Hepatocyte (in vitro differentiated cells): ENCODE measurements at places on chromosomes 5 and 9. TPM values are rescaled to one million over a fixed set of nuclear protein-coding genes. Genes with fewer than 3 reads are reported as not detected.

WDR36 gene
- total RNA-seq = 28.7 and 31.7 TPM in 2 replicates

CAMK2A gene
- 0.88 and 2.6 TPM in 2 replicates for total RNA-seq

OR13C5 gene
- total RNA-seq = not detected in 2 replicates

DELE1 gene
- 57.2 and 62.0 TPM in 2 replicates for total RNA-seq

TAF1L gene
- not detected in 2 replicates for total RNA-seq

GCNT4 gene
- total RNA-seq = 7.9 and 8.3 TPM in 2 replicates

DNA sequence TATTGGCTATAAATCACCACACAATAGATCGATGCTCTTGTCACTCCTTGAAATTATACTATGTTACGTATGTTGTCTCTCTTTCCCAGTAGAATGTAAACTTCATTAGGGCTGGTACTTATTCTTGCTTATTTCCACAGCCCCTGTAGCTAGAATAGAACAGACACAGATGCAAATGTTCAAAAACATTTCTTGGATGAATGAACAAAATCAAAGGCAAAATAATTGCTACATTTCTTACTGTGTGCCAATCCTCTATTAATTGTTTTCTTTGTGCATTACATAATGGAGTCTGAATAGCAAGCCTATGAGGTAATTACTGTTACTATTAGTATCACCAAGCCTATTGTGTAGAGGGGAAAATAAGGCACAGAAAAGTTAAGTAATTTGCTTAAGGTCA is 725 bp upstream of the OR13C2 start:
- no peak overlapping the region for H3K4me3 ChIP-seq
- H3K27ac ChIP-seq = no peak overlapping the region

- H3K4me1 ChIP-seq = peaks cover 14% of the 10 kb centered on the region
- H3K27ac ChIP-seq = no peak overlapping the region
- DNase-seq = no peak
- H3K36me3 ChIP-seq = no peaks in the 10 kb centered on the region
- H3K27me3 ChIP-seq = no peaks in the 10 kb centered on the region
Measured at GRCh38 chr9:137032858-137033257, 970 bp upstream of the FUT7 start.

GRCh38 chr5:677131-678101 is 15.7 kb downstream of the TPPP start:
- H3K4me1 ChIP-seq = peaks cover 7% of the 10 kb centered on the region
- H3K27me3 ChIP-seq = no peaks in the 10 kb centered on the region
- H3K4me3 ChIP-seq = no peak overlapping the region
- H3K27ac ChIP-seq = no peak overlapping the region
- peak; percentile 4 for DNase-seq

DNA sequence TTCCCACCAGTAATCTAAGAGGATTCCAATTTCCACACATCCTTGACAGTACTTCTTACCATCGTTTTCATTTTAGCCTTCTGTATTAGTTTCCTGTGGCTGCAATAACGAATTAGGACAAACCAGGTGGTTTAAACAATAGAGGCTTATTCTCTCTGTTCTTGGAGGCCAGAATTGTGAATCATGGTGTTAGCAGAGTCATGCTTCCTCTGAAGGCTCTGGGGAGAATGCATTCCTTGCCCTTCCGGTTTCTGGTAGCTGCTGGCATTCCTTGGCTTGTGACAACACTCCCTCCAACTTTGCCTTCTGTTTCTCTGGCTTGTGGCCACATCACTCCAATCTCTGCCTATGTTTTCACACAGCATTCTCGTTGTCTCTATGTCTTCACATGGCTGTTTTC is 23.5 kb downstream of the RIGI start:
- H3K36me3 ChIP-seq = no peaks in the 10 kb centered on the region
- no peak for DNase-seq
- no peaks in the 10 kb centered on the region for H3K27me3 ChIP-seq

- no peaks in the 10 kb centered on the region for H3K27me3 ChIP-seq
- H3K4me3 ChIP-seq = no peak overlapping the region
- H3K27ac ChIP-seq = no peak overlapping the region
- no peaks in the 10 kb centered on the region for H3K4me1 ChIP-seq
- DNase-seq = no peak
Measured at GRCh38 chr9:118230329-118230728, 526.1 kb downstream of the TLR4 start.

DNA sequence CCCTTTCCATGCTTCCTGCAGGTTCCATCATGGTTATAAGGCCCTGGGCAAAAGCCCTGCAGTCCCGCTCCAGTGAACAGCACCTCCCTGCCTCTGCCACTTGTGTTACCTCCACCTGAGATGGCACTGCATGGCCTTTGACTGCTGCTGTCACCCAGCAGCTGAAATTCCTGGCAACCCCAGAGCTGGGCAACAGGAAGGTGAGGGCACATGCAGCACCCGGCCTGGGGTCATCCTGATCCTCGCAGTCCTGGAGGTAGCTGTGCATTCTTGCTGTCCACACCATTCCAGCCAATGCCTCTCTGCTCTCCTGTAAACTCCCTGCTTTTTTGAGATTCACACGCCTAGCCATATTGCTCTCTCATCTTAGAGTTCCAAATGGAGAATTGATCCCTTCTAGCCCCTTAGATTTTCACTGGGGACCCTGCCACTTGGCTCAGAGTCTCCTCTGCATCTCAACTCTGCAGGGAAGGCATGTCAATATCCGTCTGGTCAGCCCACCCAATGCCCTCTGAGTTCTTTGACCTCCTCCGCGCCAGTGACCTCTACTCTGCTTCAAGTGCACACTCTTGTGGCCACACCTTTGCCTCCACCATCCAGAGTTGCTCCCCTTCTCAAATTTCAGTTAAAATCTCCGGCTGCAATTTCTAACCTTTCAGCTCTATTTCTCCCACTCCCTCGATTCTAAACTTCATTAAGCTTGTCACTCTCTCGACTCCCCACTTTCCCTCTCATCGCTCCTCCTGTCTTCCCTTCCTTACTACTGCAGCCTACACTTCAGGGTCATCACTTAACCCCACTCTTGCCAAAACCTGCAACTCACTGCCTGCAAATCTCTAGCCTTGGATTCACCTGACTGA is 93.4 kb downstream of the ANKH start:
- H3K4me3 ChIP-seq = no peak overlapping the region
- H3K27ac ChIP-seq = no peak overlapping the region
- no peaks in the 10 kb centered on the region for H3K4me1 ChIP-seq
- H3K27me3 ChIP-seq = no peaks in the 10 kb centered on the region

DNA sequence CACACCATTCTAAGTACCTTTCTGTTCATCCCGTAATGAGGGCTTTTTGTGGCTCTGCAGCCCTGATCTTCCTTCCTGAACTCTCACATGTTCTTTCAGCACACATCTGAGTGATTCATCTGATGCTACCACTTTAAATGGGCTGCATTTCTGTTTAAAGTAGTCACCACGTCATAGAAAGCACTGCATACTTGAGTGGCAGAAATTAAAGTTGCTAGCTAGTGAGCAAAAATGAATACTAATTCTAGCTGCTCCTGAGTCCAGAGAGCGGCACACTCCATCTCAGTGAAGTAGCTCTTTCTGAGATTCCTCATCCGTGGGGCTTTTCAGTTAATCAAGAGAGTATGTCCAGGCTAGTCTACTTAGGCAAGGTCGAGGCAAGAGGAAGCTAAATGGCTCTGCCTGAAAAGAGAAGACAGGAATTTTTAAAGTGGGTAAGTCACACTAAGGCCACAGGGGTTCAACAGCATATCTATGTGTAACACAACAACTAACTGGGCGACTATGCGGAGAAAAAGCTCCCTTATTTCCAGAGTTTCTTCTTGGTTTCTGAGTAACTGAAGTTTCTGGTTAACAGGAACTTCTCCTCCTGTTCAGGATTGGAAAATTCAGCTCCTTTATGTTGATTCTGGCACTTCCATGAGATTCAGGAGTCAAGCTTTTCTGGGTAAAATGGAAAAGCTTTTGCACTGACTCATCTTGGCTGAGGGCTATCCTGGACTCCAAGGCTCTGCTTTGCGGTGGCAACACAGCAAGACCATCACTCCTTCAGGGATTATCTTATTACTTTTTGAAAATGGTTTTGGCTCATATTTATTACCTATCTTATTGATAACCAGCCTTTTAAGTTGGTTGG is 109.5 kb downstream of the TAF11L14 start:
- no peak overlapping the region for H3K4me3 ChIP-seq
- H3K4me1 ChIP-seq = no peaks in the 10 kb centered on the region
- H3K27ac ChIP-seq = peak overlapping the region; percentile 39
- no peaks in the 10 kb centered on the region for H3K27me3 ChIP-seq
- no peaks in the 10 kb centered on the region for H3K36me3 ChIP-seq

DNA sequence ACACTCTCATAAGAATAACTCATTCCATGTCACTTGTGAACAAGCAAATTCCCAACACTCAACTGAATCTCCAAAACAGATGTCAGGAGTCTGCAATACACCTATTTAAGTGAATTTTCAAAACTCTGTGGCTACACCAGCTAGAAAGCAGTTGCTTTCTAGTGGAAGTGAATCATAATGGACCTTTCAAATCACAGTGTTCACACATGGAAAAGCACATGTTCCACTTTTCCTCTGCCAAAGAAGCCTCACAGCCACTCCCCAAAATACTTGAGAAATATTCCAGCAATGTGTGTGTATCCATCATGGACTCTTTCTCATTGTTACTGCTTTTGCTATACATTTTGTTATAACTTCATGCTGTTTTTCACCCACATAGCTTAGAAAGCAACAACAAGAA is 17.4 kb downstream of the MARCHF3 start:
- H3K27ac ChIP-seq = no peak overlapping the region
- H3K27me3 ChIP-seq = no peaks in the 10 kb centered on the region
- H3K4me3 ChIP-seq = no peak overlapping the region
- H3K4me1 ChIP-seq = no peaks in the 10 kb centered on the region
- H3K36me3 ChIP-seq = no peaks in the 10 kb centered on the region

- no peak for DNase-seq
- no peaks in the 10 kb centered on the region for H3K4me1 ChIP-seq
- no peaks in the 10 kb centered on the region for H3K36me3 ChIP-seq
- no peak overlapping the region for H3K4me3 ChIP-seq
- H3K27me3 ChIP-seq = no peaks in the 10 kb centered on the region
Measured at GRCh38 chr5:59529239-59529638, 364.3 kb downstream of the PDE4D start.

- H3K27ac ChIP-seq = no peak overlapping the region
- H3K4me3 ChIP-seq = no peak overlapping the region
- no peaks in the 10 kb centered on the region for H3K4me1 ChIP-seq
- no peak for DNase-seq
Measured at GRCh38 chr5:120564013-120564412, 99.9 kb downstream of the PRR16 start.
